NCI-H1436 treated with DMSO at 0.1 percent for 48 hours (cell line): ENCODE measurements at places on chromosomes 11 and 22.

GRCh38 chr11:74952752-74953151 lies 3.7 kb downstream of the SPCS2 start:
- no peak for DNase-seq

DNA sequence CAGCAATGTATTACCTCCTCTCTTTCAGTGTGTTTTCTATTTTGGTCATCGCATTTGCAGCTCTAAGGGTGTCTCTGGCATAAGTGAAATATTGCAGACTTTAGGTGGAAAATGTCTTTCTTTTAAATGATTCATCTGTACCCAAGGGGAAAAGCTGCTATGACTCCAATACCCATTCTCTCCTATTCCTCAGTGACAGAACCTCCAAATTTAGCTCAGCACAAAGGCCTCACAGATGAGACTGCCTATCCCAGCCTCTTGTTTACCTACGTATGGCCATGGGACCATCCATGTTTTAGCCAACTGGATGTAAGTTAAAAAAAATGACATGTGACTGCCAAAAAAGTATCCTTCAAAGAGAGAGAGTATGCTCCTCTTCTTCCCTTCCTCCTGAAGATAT lies 7.9 kb downstream of the MTMR2 start:
- no peak for DNase-seq

- peak; percentile 26 for DNase-seq
Measured at GRCh38 chr11:95154514-95154913, 64.9 kb downstream of the ENDOD1 start.

DNA sequence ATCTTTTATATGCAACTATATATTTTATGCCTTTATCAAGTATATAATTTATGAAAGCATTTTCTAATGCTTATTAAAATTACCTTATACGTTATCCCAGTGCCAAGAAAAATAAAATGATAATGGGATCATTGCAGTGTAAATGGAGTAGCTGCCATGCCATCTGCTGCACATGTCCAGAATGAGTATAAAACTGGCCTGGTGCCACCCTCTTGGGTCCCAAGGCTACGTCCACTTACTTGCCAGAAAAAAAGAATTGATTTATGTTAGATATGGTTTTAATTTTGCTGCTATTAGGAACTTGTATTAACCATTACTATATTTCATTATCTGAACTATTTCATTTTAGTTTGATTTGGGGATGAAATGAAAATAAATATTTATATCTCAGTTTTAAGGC lies 1127.1 kb upstream of the CNTN5 start:
- DNase-seq: no peak

- no peak for DNase-seq
Measured at GRCh38 chr22:39207141-39208012, 37.4 kb downstream of the PDGFB start.

GRCh38 chr22:23847991-23848864 lies 9.4 kb upstream of the DERL3 start:
- DNase-seq: no peak

DNA sequence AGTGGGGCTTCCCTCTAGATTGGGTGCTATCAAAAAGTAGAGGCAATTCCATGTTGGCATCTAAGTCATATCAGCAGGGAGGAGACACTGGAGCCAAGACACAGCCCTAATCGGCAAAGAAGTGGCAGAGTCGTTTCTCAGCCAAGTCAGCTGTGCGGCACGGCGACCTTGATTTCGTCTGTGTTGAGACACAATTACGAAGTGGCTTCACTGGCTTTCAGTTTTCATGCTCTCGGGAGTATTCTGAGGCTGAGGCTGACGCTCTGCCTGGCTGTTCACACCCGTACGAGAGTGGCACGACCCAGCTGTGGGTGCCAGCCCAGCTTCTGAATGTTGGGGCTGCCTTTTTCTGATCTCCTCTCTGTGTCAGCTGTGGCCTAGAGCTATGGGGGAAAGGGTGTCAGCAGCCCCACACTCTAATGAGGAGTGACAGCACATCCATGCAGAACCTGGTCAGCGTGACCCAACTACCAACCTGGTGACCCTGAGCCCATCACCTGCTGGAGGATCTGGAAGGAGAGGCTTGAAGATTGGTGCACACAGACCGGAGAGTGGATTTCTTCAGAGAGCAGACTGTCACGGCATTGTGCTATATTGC lies 105.7 kb upstream of the TMEM45B start:
- DNase-seq: no peak

DNA sequence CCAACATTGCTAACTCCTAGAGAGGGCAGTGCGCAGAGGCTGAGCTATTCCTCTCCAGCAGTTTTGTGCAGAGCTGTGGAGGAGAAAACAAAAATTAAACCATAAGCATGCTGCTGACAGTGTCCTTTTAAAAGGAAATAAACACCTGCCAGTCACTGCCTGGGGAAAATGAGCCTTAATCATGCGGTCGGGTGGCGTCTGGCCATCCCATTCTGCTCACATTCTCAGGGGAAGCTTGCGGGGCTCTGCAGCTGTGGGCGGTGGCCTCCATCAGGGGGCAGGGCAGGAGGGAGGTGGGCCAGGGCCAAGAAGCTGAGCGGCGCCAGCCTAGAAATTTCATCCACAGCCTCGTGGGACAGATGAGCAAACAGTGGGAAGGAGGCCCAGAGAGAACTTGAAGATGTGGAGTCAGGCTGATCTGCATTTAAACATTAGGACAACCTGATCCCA lies 71.0 kb upstream of the TP53I11 start:
- DNase-seq: no peak

- DNase-seq: no peak
Measured at GRCh38 chr11:69116671-69117070, 39.1 kb upstream of the SMIM38 start.

- no peak for DNase-seq
Measured at GRCh38 chr11:4637662-4638047, 378 bp downstream of the OR51D1 start.

DNA sequence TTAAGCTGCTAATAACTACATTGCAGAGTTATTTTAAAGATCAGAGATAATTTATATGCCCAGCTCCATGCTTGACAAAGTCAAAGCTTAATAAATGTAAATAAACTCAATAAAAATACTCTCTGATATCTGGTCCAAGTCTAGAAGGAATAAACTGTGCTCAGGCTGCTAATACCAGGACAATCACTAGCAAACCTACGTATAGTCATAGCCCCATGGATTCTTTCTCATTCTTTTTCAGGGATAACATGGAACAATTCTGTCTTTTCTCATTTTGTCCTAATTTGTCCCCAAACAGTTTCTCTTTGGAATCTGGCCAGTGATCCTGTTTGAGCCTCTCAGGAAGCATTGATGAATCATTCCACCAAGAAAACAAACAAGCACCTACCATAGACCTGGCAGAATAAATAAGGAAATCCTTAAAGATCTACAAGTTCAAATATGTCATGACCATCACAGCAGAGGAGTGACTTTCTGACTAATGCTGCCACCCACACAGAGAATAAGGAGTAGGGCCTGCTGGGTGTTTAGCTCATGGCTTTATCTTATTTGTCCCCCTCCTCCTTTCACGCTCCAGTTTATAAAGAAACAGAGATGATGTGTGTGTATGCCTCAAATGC lies 14.1 kb upstream of the B3GNT6 start:
- DNase-seq: no peak

DNA sequence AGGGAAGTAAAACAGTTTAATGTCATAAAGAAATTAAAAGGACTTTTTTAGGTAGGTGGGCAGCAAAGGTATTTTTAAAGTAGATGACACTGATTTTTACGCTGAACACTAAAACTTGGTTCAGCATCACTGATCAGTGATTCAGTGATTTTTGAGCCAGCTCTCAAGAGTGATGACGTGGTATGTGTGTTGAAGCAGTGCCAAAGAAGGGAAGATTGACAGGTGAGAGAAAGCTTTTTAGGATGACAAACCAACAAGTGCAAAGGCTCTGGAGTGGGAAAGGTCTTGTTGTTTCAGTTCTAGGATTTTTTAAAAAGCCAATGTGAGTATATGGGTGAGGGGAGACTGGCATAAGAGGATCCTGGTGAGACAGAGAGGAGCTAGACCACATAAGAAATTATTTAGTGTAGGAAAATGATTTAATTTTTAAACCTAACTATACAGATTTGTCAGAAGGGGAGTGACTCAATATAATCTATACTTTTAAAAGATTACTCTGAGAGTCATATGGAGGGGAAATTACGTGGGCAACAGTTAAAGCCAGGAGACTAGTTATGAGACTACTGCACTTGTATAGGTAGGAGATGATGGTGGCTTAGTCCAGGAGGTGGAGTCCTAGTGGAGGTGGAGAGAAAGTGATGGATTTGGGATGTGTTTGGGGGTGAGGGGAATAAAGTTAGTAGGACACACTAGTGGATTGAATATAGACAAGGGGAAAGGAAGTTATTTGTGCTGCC lies 17.6 kb upstream of the CALCB start:
- no peak for DNase-seq

DNA sequence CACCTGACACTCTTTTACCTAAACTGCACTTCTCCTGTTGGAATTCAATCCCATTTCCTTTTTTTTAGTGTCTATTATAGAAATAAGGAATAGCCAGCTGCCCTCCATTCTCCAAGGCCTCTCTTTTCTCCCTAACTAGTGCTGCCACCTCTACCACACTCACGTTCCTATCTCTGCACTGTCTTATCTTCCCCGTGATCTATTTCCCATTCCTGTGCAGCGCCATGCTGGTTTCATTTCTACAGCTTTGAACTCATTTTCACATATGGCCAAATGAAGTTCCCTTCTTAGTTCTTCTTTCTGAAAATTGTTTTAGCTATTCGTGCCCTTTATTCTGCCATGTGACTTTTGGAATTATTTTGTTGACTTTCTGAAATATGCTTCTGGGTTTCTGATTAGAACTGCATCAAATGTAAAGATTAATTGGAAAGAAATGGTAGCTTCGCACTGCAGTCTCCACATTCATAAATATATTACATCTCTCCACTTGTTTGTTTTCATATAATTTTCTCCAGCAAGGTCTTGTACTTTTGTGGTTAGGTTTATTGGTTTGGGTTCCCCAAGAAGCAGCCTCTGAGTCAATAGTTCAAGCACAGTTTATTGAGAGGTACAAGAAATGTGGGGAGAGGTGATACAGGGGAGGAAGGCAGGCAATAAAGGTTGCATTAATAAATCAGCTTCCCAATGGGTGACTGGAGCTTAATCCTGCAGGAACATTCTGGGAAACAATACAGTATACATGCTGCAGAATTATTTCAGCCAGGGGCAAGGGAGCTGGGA lies 43.7 kb upstream of the DRD2 start:
- DNase-seq: no peak

- no peak for DNase-seq
Measured at GRCh38 chr11:69861901-69862300, 42.7 kb upstream of the FGF3 start.

DNA sequence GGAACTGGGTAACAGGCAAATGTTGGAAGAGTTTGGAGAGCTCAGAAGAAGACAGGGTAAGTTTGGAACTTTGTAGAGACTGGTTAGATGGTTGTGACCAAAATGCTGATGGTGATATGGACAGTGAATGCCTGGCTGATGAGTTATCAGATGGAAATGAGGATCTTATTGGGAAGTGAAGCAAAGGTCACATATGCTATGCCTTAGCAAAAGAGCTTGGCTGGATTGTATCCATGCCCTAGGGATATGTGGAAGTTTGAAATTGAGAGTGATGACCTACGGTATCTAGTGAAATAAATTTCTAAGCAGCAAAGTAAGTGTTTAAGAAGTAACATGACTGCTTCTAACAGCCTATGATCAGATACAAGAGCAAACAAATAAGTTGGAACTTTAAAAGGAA lies 17.8 kb downstream of the BBOX1 start:
- DNase-seq: no peak

- no peak for DNase-seq
Measured at GRCh38 chr22:49925525-49926128, 7.2 kb downstream of the CRELD2 start.

GRCh38 chr11:16867097-16867496 lies 128.7 kb downstream of the C11orf58 start:
- no peak for DNase-seq

- DNase-seq: no peak
Measured at GRCh38 chr11:65498042-65498726, 661 bp upstream of the MALAT1 start.

GRCh38 chr22:38310518-38311322 lies 6.5 kb downstream of the CSNK1E start:
- DNase-seq: no peak

DNA sequence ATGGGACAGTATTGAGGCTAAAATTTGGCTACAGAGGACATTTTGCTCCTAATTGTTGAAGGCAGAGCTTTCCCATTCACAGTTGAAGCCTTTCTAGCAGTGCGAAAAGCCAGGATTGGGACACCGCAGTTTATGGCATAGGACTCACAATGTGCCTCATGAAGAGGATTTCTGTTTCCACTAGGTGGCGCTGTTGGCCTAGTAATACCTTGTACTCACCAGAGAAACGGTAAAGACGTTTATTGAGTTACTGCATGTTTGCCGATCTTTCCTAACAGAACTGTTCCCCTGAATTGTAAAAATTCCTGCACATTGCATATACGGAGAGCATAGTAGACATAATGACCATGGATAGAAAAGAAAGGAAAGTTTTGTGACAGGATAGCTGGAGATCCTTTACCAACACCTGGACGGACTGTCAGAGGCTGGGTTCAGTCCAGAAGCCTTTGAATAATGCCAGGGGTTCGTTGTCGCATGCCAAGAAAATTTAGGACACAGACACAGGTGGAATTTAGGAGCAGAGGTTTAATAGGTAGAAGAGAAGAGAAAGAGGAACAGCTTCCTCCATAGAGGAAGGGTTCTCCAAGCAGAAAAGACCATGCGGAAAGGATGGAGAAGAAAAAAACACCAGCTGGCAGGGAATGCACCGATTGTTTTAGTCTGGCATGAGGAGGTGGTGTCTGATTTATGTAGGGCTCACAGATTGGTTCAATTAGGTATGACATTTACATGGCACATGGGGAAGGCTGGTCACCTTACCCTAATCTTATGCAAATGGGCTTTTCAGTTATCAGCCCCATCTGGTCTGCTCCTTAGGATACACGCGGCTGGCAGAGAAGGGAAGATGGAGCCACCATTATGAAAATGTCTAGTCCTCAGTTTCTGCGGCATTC lies 10.8 kb upstream of the OR51D1 start:
- DNase-seq: no peak

DNA sequence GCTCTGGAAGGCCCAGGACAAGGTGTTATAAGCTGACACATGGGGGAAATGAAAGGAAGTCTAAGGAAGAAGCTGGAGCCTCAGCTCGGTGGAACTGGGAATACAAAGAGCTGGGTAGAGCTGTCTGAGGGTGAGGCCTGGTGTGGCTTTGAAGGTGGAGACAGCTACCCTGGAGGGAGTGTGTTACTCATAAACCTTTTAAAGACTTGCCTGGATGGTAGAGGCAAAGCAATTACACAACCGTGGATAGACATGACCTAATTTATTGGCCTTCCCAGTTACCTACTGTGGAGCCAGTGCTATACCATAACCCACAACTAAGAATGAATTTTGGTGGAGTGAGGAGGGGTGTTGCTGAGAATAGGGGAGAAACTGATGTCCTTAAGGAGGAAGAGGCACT lies 22.6 kb downstream of the EXPH5 start:
- no peak for DNase-seq

- DNase-seq: no peak
Measured at GRCh38 chr11:35145271-35145670, 6.3 kb downstream of the CD44 start.

- DNase-seq: no peak
Measured at GRCh38 chr22:46905415-46905814, 143.0 kb downstream of the TBC1D22A start.
